ENCODE measurements at places on chromosomes 2 and 18.

DNA sequence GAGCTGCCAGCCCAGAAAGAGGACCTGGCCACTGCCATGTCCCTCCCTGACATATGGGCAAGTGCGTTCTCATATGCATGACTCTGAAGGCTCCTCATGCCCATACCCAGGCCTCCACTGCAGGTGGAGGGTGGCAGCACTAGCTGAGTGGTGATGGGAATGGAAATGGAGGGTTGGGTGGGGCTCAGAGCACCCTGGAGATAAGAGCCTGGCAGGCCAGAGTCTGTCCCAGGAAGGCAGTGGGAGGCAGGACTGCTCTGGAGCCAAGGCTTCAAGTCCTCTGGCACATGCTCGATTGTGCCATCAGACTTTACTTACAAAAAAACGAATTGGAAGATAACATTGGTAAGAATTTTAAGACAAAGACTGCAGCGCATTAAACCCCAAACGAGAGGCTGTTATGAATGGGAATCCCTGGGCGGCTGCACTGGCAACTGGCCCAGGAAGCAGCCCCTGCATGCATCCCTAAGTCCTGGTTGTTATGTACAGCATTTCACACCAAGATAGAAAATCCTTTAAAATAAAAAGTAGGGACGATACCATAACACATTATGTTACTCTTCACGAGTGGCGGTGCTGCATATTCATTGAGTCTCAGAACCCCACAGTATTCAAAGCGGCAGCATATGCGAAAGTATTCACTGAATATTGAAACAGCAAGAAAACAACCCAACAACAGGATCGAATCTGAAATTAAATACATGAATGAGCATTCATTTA lies 81.7 kb upstream of the FAM98A start:
- DNase-seq, result no peak

DNA sequence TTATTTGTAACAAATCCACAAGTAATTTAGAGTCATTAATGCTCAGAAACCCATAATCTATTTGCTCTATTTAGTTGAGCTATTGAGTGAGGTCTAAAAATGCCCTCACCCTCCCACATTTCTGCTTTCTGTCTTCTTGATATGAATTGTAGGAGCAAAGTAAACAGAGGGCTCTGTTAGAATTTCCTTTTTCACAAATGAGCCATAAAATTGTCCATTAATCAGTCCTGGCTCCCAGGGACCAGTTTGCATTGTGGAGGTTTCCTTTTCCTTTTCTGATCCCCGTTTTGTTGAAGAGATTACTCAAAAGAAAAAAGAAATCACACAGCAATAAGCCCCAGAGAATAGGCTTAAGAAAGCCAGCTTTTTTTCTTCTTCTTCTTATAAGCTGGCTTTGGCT lies 476.7 kb downstream of the EPHA4 start:
- DNase-seq, result no peak

- no peak for DNase-seq
Measured at GRCh38 chr2:38600921-38601455, 1.7 kb downstream of the HNRNPLL start.

GRCh38 chr18:69172046-69172445 lies 228.6 kb upstream of the DOK6 start:
- DNase-seq, result no peak

- no peak for DNase-seq
Measured at GRCh38 chr2:136239079-136239685, 121.2 kb upstream of the CXCR4 start.

DNA sequence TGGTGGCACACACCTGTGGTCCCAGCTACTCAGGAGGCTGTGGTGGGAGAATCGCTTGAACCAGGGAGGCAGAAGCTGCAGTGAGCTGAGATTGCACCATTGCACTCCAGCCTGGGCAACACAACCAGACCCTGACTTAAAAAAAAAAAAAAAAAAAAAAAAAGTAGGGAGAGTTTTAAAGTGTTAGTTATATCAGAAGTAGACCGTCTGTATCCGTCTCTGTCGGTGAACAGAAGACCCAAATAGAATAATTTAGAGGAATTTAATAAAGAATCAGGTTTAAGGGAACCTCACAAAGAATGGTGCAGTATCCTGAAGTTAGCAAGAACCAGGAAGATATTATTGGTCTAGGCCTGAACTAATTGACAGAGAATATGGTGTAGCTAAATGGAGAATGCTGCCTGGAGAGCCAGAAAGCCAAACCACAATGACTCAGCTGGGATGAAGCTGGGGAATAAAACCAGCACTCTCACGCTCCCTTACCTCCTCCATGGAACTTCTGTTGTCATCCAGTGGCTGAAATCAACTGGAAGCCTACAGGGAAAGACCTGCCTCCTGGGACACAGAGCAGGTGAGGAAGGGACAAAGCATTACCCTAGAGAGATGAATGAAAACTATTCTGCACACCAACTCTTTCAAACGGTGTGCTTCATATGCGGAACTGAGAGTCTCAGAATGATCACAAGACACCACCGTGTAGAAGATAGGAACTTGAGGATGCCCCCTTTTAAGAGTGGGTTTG lies 39.1 kb upstream of the PLEKHM3 start:
- no peak for DNase-seq

DNA sequence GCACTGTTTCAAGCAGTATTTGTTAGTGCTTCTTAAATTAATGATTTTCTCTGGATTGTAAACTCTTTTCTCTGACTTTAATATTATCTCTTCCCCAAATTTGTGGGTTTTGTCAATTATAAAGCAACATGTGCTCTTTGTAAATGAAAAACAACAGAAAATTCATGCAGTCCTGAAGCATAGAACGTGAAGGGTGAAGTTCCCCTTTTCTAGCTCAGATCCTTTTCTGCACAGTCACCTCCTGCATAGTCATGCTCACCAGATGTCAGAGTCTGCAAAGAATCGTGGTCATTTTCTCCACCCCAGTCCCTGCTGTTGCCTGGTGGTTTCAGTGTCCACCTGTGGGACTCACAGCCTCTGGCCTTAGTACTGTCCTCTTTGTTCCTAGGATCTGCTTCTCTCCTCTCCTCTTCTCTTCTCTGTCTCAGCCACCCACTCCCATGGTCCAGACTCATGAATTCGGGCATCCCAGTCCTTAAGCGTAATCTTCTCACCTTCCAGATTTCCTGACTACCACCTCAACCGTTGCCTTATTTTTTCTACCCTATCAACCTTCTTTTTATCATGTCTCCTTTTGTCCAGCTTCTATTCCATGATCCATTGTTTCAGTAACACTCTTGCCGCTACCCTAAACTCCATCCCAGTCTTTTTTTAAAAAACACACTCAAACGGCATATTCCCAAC lies 229.1 kb downstream of the RTP5 start:
- no peak for DNase-seq
